Skeletal muscle cell (primary cell): ENCODE measurements at places on chromosomes 5 and 9.
A peak's percentile ranks its signal among the peaks of the same experiment; 100 is the strongest.

DNA sequence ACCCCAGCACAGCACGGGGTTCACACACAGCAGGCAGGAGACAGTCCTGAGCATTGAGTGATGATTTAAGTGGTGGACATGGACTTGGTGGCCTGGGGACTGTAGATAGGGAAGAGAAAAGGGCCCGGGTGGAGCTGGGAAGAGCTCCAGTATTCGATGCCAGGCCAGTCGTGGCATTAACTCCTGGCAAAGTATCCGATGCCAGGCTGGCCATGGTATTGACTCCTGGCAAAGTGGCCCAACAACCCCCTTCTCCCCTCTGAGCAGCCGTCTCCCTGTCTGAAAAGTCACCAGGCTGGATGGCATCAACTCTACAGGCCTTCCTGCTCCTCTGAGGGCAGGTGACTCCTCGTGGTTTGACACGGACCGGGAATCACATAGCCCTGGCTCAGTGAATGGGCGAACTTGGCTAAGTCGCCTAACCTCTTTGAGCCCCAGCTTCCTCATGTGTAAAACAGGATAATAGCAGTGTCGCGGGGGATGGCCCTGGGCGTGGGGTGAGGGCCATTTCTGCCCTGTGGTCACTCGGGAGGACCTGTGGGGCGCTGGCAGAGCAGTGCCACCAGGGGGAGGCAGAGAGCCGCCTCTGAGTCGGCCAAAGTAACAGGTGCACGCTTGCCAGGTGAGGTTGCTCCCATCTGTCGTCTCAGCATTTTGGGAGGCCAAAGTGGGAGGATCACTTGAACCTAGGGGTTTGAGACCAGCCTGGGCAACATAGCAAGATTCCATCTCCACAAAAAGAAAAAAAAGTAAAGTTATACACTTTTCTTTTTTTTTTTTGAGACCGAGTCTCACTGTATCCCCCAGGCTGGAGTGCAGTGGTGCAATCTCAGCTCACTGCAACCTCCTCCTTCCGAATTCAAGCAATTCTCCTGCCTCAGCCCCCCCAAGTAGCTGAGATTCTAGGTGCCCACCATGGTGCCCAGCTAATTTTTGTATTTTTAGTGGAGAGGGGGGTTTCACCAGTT, 5.7 kb upstream of the SEC16A start:
- no peak for DNase-seq

GRCh38 chr5:57692582-57693487, 210.2 kb upstream of the ACTBL2 start:
- peak; percentile 93 for DNase-seq

GRCh38 chr9:2292733-2293132, 277.6 kb downstream of the SMARCA2 start:
- no peak for DNase-seq

GRCh38 chr5:62354028-62354874, 48.2 kb downstream of the KIF2A start:
- DNase-seq = peak; percentile 9

DNA sequence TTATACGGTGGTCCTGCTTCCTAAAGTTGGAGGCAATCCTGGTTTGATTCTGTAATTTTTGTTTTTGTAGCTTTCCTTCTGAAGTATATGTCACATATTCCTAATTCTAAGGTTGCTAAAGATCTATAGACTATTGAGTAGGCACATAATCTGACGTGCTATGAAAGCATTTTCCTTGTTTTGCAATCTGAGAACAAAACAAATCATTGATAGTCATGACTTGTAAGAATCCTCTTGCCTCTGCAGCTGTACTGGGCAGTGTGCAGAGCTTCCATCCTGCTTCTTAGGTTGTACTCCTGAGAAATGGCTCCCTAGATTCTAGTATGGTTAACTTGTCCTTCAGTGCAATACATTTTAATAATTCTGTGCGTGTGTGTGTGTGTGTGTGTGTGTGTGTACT, 35.4 kb downstream of the SEMA6A start:
- no peak for DNase-seq

GRCh38 chr9:16257604-16258003, 612.9 kb downstream of the BNC2 start:
- no peak for DNase-seq

DNA sequence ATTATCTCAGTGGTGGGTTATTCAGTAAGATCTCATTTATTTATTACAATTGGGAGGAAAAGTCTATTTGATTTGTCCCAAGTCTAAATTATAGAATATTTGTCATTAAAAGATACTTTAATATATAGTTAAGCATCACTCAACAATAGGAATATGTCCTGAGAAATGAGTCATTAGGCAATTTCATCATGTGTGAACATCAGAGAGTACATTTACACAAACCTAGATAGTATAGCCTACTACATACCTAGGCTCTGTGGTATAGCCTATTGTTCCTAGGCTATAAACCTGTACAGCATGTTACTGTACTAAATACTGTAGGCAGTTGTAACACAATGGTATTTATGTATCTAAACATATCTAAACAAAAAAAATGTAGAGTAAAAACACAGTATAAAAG, 135.0 kb upstream of the RASA1 start:
- DNase-seq = no peak

- DNase-seq = no peak
These were observed 239.8 kb downstream of the PBX3 start for GRCh38 chr9:125986966-125987365.

DNA sequence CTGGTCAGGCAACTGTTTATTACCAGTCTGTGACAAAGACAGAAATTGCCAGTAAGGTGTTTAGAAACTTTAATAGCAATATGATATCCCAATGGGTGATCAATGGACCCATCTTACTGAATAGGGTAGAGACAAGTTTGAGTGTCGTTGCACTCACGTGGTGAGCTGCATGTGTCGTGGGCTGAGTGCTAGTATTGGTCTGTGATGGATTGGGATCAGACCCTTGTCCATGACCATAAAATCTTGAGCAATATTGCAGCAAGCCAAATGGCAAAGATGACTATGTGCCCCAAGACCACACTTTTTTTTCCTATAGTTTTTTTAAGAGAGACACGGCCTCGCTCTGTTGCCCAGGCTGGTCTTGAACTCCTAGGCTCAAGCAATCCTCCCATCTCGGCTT, 114.5 kb downstream of the PALM2AKAP2 start:
- DNase-seq = no peak

GRCh38 chr5:134247428-134248224, 21.8 kb upstream of the PPP2CA start:
- DNase-seq = peak; percentile 73

GRCh38 chr5:127580731-127581130, 63.3 kb downstream of the PRRC1 start:
- DNase-seq = no peak

DNA sequence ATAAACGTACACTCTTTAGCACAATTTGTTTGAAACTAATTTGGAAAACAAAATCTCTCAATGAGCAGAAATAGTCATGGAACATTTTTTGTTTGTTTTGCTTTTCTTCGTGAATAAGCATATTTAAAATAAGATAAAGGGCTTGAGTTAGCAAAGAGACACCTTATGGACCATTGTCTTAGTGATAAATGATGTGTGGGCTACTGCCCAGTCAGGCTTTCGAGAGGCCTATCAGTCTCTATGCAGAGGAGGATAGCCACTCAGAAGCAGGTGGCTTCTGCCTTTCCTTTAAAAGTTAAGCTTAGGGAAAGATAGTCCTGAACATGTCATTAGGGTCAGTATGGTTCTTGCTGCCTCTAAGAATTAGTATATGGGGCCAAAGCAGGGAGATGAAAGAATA, 2.1 kb upstream of the ARL15 start:
- no peak for DNase-seq

- DNase-seq = no peak
These were observed 31.4 kb downstream of the FAM174A start for GRCh38 chr5:100566382-100567141.

DNA sequence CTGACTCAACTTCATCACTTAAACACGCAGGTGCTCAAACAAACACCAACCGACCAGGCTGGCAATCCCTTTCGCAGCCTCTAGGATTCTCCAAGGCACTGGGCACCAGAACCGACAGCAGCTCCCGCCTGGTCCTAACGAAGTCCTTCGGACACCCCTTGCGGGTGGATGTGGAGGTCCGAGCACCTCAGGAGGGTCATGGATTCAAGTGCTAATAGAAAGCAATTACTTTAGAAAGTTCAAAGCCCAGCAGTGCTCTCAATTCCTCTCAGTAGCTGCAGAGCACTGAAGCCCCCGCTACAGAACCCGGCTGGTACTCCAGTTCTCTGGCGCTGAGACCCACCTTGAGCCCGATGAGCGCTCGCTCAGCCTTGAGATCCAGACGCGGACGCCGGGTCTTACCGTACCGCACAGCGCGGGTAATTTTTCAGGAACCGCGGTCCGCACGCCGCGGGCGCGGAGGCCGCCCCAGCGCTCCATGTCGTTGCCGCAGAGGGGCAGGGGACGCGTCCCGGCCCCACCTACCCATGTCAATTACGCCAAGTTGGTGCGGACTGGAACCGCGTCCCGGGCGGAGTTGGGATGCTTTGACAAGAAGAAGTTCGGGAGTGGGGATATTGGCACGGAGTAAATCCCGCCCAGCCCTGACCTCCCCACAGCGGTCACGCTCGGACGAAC, 638 bp downstream of the MARCHF3 start:
- no peak for DNase-seq

GRCh38 chr9:34709196-34709978, 549 bp downstream of the CCL21 start:
- DNase-seq = no peak

- no peak for DNase-seq
These were observed 34.2 kb upstream of the BNC2 start for GRCh38 chr9:16904655-16905054.

GRCh38 chr9:107358986-107359385, 75.9 kb downstream of the RAD23B start:
- DNase-seq = no peak
